ENCODE measurements at places on chromosomes 2 and 18.

- no peak for DNase-seq
These were observed 308.2 kb downstream of the PIEZO2 start for GRCh38 chr18:10841203-10841602.

- DNase-seq, result no peak
These were observed 239.0 kb downstream of the EIPR1 start for GRCh38 chr2:3138621-3139020.

DNA sequence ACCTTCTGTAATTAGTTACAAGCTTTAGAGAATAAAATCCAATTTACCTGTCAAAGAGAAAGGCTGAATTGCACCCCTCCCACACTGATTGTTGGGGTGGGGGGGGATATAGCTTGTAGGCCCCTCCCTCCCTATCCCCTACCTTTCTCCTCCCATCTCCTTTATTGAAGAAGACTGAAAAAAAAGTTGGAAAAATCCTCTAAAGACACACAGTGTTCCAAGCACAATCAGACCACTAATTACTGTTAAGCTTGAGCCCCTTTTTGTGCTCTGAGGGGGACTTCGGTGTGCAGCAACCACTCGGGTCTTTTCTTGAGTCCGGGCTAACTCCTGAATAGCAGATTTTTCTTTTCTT lies 43.0 kb upstream of the FZD5 start:
- DNase-seq, result no peak

DNA sequence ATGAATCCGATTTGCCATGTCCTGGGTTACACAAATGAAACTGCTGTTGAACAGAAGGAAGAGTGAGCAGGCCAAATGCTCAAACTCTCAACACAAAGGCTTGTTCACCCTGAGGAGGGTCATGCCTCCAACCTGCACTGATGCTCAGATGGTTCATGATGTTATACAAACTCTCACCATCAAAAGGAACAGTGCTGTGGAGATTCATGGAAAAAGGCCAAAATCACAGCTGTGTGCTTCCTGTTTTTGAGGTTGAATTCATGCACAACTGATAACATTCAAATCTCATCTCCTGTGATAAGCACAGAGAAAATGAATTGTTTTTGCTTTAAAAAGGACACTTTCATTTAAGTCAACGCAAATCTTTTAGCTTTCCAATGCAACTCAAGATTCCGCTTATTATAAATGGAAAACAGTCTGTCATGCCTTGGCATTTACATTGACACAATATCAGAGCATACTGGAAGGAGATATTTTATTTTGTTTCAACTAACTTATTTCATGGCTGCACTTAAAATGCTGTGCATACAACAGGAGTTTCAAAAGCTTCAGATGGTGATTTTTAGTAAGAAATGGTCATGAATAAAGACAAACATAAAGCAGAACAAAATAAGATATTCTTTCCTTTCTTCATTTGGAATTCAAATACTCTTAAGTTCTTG lies 22.2 kb upstream of the TTN start:
- DNase-seq, result no peak

DNA sequence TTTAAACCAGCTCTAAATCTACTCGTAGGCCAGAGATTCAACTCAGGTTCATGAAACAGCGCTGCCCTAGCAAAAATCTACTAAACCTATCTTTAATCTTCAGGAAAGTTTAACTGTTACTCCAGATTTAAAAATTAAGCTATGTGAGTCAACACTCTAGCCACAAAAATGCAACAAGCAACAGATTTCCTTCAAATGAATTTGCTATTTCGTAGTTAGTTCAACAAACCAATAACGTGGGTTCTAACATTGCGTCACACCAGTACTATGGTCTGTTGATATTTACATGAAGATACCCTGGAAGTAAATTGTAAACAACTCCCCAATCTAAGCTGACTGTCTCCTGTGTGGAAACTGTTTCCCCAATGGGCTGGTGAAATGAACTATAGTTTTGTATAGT lies 71.2 kb downstream of the FIGN start:
- no peak for DNase-seq

DNA sequence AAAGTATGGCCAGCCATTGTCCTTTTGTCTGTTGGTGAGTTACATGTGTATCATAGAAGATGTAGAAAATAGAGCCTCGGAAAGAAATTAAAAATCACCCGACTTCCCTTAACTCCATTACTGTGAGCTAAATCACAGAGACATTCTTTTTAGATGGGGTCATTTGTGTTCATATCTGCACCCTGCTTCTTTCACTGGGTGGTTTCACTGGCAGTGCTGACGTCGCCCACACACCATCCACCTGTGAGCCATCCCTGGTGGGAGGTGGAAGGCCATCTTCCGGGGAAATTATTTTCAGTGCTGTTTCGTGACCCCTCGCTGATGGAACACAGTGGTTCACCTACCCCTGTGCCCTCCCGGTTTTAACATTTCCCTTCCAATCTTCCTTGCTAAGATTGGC lies 21.2 kb downstream of the SH3BP4 start:
- DNase-seq, result no peak

All from T47D (cell line).